ENCODE measurements at places on chromosomes 5 and 9.

DNA sequence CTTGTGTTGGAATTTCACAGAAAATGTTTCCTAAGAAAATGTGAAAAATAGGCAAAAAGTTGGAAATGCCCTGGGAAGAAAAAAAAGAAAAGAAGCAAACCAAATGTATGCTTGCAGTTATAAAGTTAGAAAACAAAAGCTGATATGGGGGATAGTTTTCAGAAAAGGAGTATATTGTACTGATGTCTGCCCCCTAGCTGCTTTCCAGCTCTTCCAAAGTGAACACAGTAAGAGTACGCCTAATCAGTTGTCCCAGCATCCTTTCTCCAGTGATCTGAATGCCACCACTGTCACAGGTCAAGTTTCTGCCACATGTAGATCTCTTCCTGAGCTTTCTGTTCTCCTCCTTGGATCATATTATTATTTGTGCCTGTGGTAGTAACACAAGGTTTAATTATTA lies 5.8 kb downstream of the TYRP1 start:
- DNase-seq, result no peak

GRCh38 chr5:147628058-147628895 lies 118.4 kb upstream of the DPYSL3 start:
- peak; percentile 74 for DNase-seq

DNA sequence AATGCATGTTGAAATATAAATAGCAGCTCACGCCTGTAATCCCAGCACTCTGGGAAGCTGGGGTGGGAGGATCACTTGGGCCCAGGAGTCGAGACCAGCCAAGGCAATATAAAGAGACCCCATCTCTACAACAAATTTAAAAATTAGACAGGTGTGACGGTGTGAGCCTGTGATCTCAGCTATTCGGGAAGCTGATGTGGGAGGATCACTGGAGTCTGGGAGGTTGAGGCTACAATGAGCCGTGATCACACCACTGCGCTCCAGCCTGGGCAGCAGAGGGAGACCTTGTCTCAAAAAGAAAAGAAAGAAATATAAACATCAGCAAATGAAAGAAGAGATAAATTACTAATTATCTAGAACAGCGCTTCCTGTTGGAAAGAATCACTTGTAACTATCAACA lies 105.0 kb downstream of the MAPKAP1 start:
- DNase-seq, result peak; percentile 39

GRCh38 chr9:84827216-84827765 lies 157.8 kb downstream of the NTRK2 start:
- DNase-seq, result no peak

GRCh38 chr9:135753391-135754105 lies 51.6 kb downstream of the KCNT1 start:
- no peak for DNase-seq

DNA sequence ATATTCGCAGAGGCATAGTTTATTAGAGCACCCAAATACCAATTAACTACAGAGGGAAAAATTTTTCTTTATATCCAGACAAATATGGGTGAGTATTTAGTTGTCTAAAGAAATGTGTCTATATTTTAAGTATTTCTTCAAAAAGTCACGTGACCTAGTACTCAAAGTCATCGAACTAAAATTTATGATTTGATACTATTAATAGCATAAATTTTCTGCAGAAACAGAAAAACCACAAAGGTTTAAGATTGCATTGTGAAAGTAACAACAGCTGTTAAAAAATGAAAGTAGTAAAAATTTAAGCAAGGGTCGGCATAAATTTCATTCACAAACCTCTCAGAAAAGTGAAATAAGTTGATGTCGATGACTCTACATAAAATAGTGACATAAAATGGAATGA lies 323.9 kb upstream of the RORB start:
- no peak for DNase-seq

DNA sequence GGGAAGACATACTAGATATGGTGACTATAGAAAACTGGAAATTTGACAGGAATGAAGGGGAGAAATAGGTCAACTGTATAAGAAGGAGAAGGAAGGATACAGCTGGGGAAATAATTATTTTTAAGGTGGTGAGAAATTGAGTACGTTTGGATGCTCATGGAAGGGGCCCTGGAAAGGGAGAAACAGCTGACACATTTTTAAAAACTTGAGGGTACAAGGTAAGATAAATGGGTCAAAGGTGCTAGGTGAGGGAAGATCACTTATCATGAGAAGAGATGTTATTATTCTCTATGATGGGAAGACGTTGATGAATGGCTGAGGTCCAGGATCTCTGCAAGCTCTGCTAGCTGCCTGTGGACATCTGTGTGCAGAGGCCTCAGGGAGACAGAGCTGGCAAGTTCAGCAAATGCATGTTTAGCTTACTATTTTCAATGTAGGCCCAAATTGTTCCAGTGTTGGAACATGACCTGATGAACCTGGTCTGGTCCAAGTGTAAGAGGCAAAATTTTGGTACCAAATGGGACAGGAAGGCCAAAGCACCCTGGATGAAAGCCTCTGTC lies 181.7 kb downstream of the MTRR start:
- DNase-seq, result no peak

GRCh38 chr9:94799578-94800264 lies 73.2 kb downstream of the AOPEP start:
- no peak for DNase-seq

- DNase-seq, result no peak
Observed at GRCh38 chr5:106956187-106956586, 714.5 kb downstream of the EFNA5 start.

GRCh38 chr5:153511622-153512021 lies 21.2 kb downstream of the GRIA1 start:
- no peak for DNase-seq

Data from left renal cortex interstitium (tissue), 4 donors.